CD4-positive, alpha-beta T cell treated with Interleukin-10 for 1 hour (primary cell): ENCODE measurements at places on chromosomes 16 and 17.

GRCh38 chr16:55179852-55180585 lies 144.0 kb upstream of the IRX6 start:
- DNase-seq: no peak

GRCh38 chr17:33615861-33616260 lies 322.8 kb upstream of the ASIC2 start:
- DNase-seq: no peak

- DNase-seq: no peak
Measured at GRCh38 chr17:10169290-10169689, 29.1 kb downstream of the GAS7 start.

DNA sequence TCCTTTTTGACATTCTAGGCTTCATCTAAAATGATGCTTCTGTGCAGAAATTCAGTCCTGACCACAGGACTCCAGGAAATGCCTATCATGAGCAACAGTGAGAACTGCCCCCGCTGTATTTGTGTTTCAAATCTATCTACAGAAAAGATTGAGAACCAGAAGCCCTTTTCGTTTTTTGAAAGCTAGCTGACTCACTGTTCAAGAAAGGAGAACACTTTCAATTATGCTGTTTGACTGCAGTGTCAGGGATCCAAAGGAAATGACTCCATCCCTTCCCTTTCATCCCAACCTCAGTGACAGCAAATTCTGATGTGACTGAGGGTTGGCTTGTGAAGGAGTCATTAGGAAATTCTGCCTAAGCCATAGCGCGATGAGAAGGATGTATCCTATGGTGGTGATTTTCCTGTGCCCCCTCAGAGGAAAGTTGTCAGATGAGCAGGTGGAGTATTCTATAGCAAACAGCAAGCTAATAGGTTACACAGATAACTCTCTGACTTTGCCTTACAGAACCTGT lies 622.3 kb downstream of the TMEM114 start:
- no peak for DNase-seq

GRCh38 chr16:85968041-85968920 lies 69.3 kb downstream of the IRF8 start:
- no peak for DNase-seq

DNA sequence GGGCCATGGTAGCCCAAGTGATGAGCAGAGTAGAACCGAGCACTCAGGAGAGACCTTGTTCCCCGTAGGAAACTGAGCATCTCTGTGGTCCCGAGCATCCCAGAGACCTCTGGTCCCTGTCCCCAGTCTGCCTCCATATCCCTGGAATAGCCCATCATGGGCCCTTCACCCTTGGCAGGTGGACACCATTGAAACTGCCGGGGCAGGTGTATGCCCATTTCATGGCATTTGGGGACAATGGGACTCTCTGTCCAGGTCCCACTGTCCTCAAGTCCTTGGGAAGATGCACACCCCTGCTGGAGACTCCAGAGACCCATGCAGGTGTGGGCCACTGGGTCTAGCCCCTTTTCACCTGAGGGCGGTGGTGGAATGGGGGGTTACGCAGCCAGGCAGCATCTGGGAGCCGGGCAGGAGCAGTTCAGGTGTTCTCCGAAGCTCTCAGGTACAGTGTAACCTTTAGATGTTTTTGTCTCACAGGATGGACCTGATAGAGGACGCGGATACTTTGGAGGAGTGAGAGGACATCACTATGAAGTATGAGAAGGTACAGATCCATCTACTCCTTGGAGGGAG lies 75.9 kb downstream of the GOSR1 start:
- no peak for DNase-seq
